Hepatic stellate cell (primary cell): ENCODE measurements at places on chromosomes 13 and 19.
A peak's percentile ranks its signal among the peaks of the same experiment; 100 is the strongest.

DNA sequence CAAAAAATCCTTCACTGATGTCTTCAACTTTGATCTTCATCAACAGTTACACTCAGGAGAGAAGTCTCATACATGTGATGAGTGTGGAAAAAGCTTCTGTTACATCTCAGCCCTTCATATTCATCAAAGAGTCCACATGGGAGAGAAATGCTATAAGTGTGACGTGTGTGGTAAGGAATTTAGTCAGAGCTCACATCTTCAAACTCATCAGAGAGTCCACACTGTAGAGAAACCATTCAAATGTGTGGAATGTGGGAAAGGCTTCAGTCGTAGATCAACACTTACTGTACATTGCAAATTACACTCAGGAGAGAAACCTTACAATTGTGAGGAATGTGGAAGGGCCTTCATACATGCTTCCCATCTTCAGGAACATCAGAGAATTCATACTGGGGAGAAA lies 8.4 kb upstream of the ZNF226 start:
- DNase-seq = no peak

GRCh38 chr13:114100446-114101357 lies 31.7 kb downstream of the RASA3 start:
- DNase-seq = no peak

DNA sequence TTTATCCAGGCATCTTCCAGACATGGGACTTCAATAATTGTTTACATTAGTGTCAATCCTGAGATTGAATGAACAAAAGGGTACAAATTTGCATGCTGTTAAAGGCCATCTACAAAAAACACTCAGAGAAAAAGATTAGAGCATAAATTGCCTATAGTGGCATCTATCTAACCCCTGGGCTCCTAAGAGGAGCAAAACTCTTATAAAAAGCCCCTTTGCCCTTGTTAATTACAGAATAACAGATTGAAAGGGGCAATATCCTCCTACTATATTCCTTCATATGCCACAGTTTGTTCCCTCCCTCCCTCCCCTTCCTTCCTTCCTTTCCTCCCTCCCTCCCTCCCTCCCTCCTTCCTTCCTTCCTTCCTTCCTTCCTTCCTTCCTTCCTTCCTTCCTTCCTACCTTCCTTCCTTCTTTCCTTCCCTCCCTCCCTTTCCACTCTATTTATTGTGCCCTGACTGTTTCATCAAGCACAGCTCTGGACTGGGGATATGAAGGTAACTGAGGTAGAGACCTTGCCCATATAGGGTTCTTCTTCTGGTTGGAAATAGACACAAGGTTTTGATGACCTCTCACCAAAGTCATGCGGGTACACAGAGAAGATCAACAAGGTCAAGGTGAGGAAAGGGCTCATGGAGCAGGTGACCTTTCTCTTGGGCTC lies 49.5 kb downstream of the PCDH8 start:
- DNase-seq = no peak

DNA sequence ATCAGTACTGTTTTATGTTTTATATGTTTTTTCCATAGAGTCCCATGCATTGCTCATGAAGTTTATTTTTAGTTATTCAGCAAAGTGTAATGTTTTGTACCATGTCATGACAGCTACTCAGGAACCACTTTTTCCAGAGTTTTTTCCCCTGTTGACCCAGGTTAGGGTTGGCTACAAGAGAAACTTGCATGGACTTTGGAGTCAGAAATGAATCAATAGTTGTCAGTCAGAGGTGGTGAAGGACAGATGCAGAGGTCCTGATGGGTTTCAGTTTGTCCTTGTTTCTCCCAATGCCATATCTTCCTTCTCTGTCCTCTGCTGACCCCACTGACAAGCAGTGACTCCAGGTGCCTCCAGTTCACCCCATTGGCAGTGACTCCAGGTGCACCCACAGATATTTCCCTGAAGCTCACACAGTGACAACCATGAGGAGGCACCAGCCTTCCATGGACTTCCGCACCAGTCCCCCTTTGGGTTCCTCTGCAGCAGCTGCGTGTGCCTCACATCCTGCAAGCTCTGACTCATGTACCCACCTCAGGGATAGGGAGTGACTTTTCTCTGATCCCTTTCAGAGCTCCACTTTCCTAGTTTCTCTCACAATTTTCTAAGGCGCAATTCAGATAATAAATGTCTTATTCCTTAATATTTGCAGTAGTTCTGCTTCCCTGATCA lies 92.1 kb downstream of the AKAP11 start:
- DNase-seq = no peak

DNA sequence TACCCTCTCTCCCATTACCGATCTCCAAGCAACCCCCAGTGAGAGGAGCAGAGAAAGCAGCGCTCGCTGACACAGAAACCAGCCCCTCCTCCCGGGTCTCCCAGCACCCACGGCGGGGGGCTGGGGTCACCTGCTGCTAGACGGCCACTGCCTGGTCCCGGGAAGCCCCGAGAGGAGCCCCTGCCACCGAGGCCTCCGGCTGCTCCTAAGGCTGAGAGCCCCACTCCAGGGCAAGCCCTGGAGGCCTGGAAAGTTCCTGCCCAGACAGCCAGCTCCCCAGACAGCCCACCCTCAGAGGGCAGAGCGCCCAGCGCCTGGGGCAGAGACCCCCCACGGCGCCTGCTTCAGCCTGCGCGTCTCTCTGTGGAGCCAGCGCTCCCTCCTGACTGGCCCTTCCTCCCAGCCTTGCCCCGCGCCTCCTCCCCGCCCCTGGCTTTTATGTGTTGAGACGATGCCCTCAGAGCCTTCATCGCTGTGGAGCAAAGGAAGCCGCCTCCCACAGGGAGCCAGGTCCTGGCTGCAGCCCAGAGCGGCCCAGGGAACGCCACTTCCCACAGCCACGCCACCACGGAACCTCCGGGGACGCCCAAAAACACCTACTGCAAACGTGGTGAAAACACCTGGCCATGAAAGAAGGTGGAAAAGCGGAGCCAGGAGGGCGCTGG lies 51.1 kb downstream of the MLLT1 start:
- DNase-seq = no peak

GRCh38 chr19:29170554-29170953 lies 42.4 kb downstream of the UQCRFS1 start:
- no peak for DNase-seq

GRCh38 chr13:63344711-63345110 lies 1929.1 kb upstream of the PCDH20 start:
- no peak for DNase-seq

DNA sequence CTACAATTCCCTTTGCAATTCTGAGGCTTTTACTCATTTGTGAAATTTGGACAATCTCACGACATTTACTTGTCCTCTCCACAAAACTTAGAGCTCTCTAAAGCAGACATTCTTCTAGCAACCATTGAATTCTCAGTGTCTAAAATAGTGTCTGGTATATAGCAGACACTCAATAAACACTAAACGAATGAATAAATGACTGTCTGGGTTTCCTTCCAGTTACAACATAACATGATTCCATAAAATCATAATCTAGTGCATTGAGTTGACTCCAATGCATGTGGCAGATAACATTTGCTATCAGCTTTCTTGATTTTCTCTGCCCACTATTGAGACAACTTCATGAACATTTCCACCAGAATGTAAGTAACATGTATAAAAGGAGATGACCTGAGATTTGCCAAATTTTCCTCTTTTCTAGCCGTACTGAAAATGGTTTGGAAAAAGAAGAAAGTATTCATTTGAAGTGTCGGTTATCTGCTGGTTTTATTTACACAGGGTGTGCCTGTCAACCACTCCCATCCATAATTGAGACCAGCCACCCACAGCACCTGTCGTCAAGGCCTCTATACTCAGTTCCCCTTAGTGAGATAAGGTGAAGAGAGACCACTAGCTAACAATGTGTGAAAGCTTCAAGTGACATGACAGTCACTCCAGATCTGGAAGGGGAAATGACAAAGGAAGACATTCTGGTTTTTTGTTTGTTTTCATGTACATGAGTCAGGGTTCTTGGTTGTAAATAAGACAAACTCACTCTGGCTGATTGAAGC lies 4.8 kb upstream of the SERP2 start:
- DNase-seq = no peak

DNA sequence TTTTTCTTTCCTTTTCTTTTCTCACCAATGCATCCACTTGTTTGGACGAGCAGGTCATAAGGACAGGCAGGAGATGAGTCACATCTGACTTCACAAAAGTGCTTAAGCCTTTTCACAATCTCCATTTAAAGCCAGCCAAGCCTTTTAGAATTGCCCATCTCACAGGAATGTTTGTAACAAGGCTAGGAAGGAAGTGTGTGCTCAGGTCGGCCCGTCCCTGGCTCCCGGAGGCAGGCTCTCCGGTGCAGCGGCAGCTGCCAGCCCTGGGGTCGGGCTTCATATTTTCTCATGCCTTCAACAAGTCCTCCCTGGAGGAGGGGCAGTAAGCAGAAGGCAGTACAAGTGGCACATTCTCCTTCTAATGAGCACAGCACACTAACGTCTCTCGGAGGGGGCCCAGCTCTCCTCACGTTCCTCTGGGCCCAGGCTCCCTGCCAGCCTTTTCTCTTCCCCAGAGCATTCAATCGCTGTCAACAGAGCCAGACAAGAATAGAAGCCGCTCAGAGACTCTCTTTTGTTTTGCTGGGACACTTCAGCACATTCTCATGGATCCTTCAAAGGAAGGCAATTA lies 180.5 kb downstream of the COL4A1 start:
- peak; percentile 86 for DNase-seq

DNA sequence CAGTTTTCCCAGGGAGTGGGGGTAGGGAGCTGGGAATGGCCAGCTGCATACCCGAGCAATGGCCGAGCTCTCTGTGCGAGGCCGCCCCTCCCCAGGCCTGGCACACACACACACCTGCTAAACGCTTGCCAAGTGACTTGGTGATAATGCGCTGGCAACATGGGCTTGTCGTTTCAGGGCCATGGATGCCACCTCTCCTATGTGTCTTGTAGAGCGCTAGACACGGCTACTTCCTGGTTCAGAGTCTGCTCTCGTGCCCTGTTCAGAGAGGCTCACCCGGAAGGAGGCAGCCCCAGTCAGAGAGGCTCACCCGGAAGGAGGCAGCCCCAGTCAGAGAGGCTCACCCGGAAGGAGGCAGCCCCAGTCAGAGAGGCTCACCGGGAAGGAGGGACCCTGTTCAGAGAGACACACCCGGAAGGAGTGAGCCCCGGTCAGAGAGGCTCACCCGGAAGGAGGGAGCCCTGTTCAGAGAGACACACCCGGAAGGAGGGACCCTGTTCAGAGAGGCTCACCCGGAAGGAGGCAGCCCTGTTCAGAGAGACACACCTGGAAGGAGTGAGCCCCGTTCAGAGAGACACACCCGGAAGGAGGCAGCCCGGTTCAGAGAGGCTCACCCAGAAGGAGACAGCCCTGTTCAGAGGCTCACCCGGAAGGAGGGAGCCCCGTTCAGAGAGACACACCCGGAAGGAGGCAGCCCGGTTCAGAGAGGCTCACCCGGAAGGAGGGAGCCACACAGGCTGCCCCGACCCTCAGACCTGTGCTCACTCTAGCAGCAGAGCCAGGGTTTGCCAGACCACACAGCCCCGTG lies 4.2 kb downstream of the ADPRHL1 start:
- peak; percentile 44 for DNase-seq

DNA sequence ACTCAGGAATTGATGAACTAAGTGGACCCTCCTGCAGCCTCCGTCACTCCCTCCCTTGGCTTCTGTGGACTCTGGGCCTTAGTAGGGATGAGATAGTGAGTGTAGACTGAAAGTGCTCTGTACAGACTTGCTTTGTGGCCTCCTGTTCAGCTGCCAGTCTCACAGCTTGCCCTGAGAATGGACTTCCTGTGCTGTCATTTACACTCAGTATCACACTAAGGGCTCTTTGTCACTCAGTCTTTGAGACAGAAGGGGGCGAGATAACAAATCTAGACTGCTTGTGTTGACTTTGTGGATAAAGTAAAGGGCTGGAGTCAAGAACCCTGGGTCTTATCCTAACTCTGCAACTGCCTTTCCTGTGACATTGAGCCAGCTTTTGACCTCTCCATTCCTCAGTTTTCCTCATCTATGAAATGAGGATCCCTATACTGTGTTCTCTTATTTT lies 21.0 kb upstream of the SPRY2 start:
- DNase-seq = no peak

DNA sequence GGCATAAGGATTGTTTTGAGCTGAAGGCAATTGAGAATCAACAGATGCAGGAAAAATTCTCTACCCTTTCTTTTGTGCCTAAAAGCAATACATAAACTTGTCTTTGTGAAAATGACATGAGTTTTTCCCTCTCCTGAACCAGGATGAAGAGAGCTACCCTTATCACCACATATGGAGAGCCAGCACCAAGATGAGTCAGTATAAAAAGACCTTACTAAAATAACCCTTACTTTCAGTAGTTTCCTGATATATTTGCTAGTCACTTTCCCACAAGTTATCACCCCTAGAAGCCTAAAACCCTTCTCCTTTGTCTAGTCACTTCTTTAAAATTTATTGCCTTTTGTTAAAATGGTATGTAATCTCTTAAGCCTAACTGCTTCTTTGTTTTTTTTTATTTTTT lies 61.9 kb upstream of the ANKRD10 start:
- no peak for DNase-seq

DNA sequence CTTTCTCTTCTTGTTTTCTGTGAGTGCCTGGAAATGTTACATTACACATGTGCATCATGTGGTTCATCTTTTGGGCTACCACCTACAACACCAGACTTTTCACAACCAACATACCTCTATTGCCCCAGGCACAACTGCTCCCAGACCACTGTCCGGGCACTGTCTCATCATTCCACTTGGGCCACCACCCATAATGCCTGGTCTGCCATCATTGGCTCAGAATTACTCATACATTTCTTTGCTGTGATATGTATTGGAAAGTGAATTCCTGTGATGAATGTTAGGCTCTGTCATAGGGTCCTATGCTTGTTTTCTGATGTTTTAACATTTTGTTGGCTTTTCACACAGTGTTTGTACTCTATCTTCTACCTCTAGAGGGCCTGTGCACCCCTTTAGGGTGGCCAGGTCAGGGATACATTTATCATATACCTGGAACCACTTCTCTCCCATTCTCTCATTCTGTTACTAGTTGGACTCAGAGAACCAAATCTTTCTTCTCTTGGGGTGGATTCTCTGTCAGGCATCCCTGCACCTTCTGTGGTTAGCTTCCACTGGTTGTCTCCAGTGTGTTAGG lies 172.8 kb downstream of the NHLRC3 start:
- no peak for DNase-seq

DNA sequence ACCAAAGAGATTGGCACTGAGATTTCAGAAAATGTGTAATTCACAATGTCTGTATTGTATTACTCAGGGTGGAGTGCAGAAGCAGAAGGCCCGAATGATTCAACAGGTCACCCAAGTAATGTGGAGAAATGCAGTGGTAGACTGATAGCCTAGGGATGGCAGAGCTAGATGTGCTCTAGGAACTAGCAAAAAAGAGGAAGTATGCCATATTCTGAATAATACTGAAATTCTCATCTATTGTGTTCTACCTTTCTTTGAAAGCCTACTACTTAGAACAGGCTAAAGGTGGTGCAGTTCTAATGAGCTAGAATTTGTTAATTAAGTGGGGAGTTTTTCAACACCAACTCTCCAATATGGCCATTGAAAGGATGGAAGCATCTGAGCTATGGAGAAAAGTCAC lies 1449.8 kb upstream of the MIR17HG start:
- no peak for DNase-seq

GRCh38 chr13:48818495-48819356 lies 157.0 kb upstream of the FNDC3A start:
- DNase-seq = peak; percentile 41
